ENCODE measurements at places on chromosomes 1 and 21.

- no peak for DNase-seq
Measured at GRCh38 chr1:24418898-24419628, 3.5 kb downstream of the NIPAL3 start.

GRCh38 chr1:231419738-231420298 lies 2.3 kb downstream of the EGLN1 start:
- DNase-seq = no peak

DNA sequence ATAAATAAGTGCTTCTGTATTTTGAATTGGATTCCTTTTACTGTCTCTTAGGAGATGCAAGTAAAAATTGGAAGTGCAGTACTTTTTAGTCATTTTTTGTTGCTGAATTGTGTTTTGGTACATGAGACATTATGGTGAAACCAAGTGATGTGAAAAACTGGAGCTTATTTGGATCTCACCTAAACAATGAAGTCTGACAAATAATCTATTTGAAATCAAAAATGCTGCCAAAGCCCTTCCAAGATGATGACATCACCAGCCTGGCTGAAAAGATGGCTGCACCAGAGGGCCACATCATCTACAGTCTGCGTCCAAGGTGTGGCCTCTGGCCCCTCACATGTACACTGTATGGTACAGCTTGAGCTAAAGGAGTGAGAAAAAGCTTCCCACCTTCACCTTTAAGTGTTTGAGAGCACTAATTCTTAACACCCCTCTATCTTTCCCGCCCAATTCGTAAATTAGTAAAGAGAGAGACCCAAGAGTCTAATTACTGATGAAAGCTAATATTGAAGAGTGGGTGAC lies 192.5 kb upstream of the ST6GALNAC5 start:
- DNase-seq = no peak

DNA sequence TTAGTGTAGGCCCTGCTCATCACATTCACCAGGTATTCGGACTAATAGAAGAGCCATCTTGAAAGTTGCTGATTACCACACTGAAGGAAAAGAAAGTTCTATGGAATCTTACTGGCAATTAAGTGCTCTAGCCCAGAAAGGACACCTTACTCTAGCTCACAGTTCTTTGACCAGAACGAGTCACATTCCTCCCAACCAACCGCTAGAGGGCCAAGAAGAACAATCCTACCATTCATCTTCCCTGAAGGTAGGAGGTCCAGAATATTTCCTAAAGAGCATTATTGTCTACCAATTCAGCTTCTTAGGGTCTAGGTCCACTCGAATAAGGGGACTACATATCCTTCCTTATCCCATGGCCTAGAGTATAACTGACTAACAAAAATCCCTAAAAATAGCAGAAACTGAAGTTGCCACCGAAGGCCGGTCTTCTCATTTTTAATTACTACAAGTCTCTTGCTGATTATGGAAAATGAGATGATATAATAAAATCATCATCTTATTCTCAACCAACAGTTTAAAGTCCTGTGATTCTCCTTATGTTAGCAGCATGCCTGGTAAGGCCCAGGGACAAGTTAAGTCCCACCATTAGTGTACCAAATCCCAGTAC lies 2.7 kb upstream of the FMO1 start:
- peak; percentile 18 for DNase-seq

GRCh38 chr1:229514578-229515275 lies 6.6 kb upstream of the NUP133 start:
- DNase-seq = peak; percentile 67

DNA sequence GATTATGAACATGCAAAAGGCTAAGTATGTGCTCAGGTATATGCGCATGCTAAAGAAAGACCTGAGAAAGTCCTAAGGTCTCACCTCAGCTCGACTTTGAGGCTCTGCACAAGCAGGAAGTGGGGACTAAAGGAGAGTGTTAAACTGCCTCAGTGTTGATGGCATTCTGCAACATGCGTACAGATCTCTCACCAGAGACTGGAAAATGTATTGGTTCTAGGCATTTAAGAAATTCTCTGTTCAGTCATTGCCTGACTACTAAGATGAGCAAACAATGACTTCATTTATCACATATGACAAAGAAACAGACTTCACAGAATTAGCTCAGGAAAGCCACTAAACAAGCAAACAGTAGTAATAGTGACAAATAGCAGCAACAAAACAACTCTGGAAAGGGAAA lies 90.8 kb downstream of the USH2A start:
- DNase-seq = no peak

- peak; percentile 5 for DNase-seq
Measured at GRCh38 chr1:96845464-96845863, 123.9 kb downstream of the PTBP2 start.

- DNase-seq = peak; percentile 57
Measured at GRCh38 chr1:149962039-149962647, 25.5 kb upstream of the MTMR11 start.

DNA sequence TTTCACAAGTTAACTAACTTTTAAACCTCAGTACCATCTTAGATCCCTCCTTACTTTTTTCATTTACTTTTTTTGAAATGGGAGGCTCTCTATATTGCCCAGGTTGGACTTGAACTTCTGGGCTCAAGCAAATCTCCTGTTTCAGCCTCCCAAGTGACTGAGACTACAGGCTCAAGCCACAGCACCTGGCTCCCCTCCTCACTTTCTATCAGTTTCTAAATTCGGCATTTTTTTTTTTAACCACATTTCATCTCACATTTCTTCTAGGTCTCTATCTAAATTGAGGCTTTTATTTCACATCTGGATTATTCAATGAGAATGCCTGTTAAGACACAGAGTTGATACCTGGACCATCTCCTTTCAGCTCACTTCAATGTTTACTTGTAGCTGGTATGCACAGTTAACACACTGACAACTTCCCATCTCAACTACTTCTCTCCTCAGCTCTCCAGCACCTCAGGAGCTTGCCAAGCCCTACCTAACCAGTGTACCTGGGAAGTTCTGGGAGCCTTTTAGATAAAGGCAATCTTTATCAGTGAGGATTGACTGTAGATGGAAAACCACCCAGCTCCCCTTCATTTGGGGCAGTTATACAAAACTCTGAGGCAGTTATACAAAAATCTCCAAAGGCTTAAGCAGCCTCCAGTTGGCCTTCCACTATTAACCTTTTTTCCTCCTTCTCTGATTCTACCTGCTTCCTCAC lies 3.4 kb downstream of the USP33 start:
- DNase-seq = no peak

DNA sequence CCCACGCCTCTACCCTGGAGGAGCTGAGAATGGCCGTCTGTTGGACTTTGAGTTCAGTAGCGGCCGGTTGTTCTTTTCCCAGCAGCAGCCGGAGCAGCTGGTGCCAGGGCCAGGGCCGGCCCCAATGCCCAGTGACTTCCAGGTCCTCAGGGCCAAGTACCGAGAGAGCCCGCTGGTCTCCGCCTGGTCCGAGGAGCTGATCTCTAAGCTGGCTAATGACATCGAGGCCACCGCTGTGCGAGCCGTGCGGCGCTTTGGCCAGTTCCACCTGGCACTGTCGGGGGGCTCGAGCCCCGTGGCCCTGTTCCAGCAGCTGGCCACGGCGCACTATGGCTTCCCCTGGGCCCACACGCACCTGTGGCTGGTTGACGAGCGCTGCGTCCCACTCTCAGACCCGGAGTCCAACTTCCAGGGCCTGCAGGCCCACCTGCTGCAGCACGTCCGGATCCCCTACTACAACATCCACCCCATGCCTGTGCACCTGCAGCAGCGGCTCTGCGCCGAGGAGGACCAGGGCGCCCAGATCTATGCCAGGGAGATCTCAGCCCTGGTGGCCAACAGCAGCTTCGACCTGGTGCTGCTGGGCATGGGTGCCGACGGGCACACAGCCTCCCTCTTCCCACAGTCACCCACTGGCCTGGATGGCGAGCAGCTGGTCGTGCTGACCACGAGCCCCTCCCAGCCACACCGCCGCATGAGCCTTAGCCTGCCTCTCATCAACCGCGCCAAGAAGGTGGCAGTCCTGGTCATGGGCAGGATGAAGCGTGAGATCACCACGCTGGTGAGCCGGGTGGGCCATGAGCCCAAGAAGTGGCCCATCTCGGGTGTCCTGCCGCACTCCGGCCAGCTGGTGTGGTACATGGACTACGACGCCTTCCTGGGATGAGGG lies 28.5 kb upstream of the SPSB1 start:
- DNase-seq = no peak

DNA sequence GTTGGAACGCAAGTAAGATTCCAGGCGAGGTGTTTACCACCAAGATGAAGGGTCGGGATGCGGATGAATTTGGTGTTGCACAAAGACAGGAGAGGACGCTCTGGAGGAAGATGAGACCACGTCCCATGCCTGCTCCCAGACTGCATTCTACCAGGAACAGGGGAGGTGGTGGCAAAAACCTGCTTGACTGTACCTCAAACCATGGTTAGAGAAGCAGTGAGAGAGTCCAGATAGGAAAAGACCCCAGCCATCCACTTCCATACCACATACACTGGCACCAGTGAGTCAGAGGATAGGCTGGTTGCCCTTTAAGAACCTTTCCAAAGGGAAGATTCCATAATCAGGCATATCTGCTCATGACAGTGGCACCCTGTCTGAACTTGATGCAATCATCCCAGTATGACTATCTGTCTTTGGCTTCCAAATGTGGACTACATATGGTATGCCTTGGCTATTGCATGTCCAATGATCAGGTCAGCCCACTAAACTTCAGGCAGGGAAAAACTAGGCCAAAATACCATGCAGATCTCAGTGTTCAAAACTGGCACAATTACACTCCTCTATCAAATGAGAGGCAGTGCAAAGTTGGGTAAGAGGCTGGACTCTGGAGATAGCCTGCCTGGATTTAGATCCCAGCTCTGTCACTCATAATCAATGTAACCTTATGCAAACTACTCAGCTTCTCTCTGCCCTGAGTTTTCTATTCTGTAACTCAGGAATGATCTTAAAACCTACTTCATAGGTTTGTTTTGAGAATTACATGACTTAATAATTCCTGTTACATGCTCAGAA lies 20.6 kb downstream of the NPR1 start:
- DNase-seq = no peak

GRCh38 chr1:52180176-52180575 lies 38.3 kb downstream of the ZFYVE9 start:
- DNase-seq = no peak

- DNase-seq = no peak
Measured at GRCh38 chr1:44315521-44315920, 39.5 kb downstream of the ERI3 start.

GRCh38 chr21:42849759-42850412 lies 29.5 kb downstream of the WDR4 start:
- no peak for DNase-seq

- no peak for DNase-seq
Measured at GRCh38 chr1:40075266-40075665, 21.8 kb downstream of the PPT1 start.

- no peak for DNase-seq
Measured at GRCh38 chr1:9389968-9390367, 97.3 kb downstream of the SPSB1 start.

DNA sequence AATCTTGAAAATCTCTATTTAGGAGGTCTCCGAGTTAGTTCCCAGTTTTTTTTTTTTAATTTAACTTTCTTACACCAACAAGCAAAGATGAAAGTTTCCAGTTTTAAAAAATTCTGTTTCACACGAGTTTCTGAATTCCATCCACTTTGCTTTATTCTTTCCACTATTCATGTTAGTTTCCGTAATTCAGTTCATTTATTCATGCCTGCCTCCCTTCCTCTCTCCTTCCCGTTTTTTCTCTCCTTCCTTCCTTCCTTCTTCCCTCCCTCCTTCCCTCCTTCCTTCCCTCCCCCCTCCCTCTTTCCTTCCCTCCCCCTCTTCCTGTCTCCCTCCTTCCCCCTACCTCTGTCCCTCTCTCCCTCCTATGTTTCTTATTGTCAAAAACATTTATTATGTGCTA lies 22.3 kb downstream of the ADGRL2 start:
- no peak for DNase-seq

- DNase-seq = no peak
Measured at GRCh38 chr1:15168479-15168878, 14.9 kb downstream of the TMEM51 start.

DNA sequence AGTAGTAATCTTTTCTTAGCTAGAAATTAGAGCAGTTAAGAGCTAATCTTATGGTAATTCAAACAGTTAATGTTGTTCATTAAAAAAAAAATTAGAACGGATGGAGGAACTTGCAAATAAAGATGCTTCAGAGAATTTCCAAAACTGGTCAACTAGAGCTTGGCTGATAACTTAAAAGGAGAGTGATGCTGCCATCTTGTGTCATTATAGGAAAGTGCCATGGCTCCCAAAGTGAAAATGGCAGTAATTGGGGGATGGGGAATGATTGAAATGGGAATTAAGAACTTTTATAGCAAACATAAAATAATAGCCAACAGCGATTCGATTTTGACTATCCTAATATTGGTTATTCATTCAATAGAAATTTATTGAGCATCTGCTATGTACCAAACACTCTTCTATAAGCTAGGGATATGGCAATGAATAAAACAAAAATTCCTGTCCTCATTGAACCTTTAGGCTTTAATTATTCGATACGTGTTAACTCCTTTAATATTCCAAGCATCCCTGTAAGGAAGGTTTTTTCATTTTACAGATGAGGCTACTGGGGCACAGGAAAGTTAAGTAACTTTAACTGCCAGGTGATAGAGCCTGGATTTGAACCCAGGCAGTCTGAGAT lies 5.7 kb upstream of the PLPP3 start:
- DNase-seq = no peak

DNA sequence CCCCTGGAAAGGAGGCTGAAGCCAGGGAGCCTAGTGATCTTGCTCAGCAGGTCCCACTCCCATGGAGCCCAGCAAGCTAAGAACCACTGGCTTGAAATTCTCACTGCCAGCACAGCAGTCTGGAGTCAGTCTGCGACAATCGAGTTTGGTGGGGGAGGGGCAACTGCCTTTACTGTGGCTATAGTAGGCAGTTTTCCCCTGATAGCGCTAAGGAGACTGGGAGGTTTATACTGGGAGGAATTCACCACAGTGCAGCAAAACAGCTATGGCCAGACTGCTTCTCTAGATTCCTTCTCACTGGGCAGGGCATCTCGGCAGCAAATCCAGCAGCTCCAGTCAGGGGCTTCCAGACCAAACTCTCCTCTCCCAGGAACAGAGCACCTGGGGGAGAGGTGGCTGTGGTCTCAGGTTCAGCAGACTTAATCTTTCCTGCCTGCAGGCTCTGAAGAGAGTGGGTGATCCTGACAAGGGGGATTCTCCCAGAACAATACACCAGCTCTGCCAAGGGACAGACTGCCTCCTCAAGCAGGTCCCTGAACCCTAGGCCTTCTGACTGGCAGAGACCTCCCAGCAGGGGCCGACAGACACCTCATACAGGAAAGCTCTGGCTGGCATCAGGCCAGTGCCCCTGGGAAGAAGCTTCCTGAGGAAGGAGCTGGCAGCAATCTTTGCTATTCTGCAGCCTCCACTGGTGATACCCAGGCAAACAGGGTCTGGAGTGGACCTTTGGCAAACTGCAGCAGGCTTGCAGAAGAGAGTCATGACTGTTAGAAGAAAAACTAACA lies 548.5 kb upstream of the NEGR1 start:
- DNase-seq = no peak

GRCh38 chr1:183734543-183735036 lies 70.3 kb upstream of the RGL1 start:
- no peak for DNase-seq
